ENCODE measurements at places on chromosomes 2 and 18.

- peak; percentile 39 for DNase-seq
Observed at GRCh38 chr2:8437228-8437948, 244.5 kb upstream of the ID2 start.

DNA sequence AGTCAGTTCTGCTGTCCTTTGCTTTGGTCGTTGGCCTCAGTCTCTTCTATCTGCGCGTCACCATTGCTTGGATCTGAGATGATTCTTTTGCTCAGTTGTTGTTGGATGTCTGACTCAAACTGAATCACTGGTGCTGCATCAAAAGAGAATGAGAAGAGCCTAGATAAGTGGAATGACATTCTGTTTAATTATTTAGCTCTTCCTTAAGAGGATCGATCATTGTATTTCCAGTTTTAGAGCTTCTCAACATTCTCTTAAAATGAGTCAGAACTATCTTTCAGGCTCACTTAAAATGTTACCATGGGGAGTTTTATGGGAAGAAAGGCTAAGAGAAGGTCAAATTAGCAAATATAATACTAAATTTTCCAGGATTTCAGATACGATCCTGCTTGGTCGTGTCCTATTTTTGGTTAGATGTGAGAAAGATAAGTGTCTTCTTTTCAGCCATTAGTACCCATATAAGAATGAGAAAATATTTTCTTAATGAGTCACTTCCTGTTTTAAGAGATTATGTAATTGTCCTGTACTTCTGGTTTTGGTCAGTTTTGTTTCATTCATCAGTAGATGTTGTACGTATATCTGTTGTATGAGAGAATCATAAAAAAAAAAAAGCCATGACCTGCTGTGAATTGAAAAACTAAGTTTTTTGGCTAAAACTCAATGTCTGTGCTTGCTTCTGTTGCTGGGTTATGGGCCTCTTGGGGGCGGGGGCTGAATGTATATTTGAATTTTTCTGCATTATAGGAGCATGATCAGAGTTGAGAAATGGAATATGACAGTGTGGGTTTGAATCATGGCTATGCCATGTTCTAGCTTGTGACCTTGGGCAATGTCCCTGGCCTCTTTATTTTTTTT, 31.6 kb upstream of the CASP10 start:
- DNase-seq, result peak; percentile 51

- DNase-seq, result no peak
Observed at GRCh38 chr2:170310876-170311502, 133.0 kb downstream of the MYO3B start.

GRCh38 chr18:49342690-49343089, 117.8 kb downstream of the DYM start:
- DNase-seq, result no peak

GRCh38 chr2:220787251-220787650, 784.9 kb downstream of the EPHA4 start:
- no peak for DNase-seq

GRCh38 chr2:144180131-144180530, 339.8 kb downstream of the ZEB2 start:
- DNase-seq, result no peak

GRCh38 chr2:60796573-60797509, 40.8 kb downstream of the PAPOLG start:
- DNase-seq, result no peak

DNA sequence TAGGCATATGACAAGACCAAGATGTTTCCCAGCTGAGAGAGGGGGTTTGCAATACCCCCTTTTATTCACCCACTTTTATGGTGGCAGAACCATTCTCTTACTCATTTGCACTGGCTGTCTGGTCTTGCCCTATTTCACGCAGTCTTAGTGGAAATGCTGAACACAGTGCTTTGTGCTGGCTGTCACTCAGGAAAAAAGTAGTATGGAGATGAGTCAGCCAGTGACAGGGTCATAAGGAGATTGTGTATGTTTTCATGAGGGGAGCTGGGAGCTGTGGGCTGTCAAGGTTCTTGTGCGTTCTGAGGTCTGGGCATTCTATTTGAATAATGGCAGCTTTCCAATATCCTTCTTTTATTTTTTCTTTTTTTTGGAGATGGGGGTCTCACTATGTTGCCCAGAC, 10.9 kb upstream of the CNRIP1 start:
- DNase-seq, result no peak

- no peak for DNase-seq
Observed at GRCh38 chr2:236882930-236883329, 202.8 kb upstream of the COPS8 start.

- peak; percentile 13 for DNase-seq
Observed at GRCh38 chr2:175187378-175187777, 5.9 kb upstream of the ATP5MC3 start.

DNA sequence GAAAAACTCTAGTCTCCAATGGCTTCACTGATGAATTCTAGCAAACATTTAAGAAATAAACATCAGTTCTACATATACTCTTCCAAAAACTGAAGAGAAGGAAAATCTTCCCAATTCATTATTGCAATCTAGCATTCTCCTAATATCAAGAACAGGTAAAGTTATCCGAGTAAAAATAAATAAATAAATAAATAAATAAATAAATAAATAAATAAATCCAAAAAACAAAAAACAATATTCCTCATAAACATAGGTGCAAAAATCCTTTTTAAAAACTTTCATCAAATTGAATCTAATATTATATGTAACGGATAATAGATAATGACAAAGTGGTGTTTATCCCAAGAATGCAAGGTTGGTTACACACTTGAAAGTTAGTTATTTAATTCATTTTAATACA, 58.4 kb upstream of the TMEM247 start:
- no peak for DNase-seq

GRCh38 chr18:69887256-69887655, 60.4 kb downstream of the CD226 start:
- DNase-seq, result no peak

- peak; percentile 78 for DNase-seq
Observed at GRCh38 chr18:63366213-63367052, 573 bp downstream of the KDSR start.

DNA sequence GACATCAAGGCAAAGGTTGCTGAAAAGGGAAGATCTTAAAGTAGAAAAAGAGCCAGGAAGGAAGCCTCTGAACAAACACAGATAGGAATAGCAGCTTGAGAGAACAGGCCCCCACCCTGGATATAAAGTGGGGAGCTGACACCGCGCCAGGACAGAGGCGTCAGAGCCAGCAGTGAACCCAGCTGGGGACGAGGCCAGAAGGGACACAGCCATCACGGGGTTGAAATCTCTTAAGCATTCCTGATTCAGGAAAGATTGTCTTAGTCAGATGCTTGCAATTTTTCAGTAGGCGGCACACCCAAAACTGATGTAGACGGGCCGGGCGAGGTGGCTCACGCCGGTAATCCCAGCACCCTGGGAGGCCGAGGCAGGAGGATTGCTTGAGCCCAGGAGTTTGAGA, 93.8 kb upstream of the PHLPP1 start:
- DNase-seq, result no peak

DNA sequence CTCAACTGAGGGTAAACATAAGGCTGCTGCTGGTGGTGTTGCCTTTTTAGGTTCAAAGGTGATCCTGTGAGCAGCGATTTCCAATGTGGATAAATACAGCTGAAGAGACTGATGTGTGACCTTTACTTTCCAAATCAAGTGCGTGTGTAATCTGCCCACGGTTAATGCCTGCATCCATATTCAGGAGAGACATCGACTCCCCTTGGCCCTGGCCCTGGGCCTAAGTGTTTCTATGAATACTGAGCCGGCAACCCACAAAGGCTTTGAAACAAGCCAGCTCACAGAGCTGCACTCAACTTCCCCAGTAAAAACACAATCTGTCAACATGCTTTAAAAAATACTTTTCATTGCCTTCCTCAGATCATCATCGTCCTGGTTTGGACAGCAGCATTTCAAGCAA, 1026.6 kb downstream of the TMEM182 start:
- no peak for DNase-seq

DNA sequence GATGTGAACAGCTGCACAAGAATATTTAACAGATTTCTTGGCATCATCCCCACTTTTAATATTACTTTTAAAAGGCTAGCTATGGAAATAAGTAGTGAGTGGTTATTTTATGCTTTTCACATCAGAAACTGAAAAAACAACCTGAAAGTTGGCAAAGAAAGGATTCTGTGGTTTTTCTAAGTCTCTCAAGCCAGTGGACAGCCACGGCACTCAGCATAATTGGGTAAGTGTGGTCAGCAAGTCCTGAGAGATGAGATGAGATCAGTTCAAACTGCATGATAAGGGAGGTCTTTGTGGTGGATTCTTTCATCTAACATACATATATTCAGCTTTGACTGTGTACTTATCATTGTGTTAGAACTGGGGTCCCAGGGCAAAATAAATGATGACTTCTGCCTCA, 105.2 kb downstream of the LYPD6B start:
- DNase-seq, result no peak

DNA sequence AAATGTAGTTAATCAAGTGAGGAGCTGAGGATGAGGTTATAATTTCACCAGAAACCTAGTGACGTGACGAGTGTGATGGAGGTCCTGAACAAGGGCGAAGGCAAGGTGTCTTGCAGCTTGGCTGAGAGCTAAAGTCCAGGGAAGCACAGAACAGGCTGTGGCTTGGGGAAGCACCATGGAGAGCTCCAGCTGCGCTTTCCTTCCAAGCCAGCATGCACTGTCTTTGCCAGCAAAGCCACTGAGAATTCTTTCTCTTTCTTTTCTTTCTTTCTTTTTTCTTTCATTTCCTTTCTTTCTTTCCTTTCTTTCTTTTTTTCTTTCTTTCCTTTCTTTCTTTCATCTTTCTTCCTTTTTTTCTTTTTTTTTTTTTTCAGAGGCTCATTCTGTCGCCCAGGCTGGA, 239.3 kb downstream of the FBXO15 start:
- DNase-seq, result peak; percentile 69

GRCh38 chr18:40124107-40124506, 1830.9 kb upstream of the PIK3C3 start:
- no peak for DNase-seq

- DNase-seq, result no peak
Observed at GRCh38 chr18:58241877-58242276, 197.9 kb downstream of the NEDD4L start.

DNA sequence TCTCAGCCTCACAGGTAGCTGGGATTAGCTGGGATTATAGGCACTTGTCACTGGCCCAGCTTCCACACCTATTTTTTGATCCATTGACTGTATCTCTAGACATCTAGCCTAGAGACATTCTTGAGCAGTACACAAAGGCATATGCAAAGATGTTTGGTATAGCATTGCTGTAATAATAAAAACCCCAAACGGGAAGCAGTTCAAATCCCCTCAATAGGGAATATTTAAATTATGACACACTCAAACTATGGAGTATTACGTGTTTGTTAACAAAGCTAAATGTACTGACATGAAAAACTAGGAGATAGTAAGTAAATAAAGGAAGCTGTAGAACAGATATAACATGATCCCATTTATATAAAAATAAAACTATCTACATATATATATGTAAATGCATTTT, 27.7 kb downstream of the DOK1 start:
- DNase-seq, result no peak

- DNase-seq, result no peak
Observed at GRCh38 chr2:151523850-151524249, 114.1 kb downstream of the RIF1 start.

DNA sequence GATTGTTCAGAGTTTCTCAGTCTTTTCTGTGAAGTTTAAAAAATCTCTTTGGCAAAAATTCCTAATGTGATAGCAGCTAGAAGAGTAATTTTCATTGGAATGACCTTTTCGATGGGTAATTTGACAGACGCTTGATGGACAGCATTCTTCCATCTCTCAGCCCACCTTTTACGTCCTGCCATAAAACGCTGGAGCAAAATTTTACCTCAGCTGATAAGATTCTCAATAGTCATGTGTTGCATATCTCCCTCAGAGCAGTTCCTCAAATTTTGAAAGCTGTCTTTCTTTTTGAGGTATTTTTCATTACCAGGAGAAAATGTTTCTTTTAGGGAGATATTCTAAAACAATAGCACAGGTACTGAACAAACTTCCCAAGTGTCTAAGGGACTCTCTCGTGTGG, 441.4 kb downstream of the PARD3B start:
- no peak for DNase-seq

DNA sequence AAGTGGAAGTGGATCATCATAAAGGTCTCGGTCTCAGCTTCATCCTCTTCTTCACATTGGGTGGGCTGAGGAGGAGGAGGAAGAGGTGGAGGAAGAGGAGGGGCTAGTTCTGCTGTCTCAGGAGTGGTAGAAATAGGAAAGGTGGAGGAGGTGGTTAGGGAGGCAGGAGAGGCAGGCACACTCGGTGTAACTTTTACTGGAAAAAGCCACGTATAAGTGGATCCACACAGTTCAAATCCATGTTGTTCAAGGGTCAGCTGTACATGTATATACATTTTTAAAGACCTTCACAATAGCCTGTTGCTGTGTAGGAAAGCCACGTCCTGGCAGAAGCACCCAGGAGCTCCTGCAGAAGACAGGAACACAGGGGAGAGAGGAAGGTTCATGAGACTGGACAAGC, 110.3 kb upstream of the RAB12 start:
- DNase-seq, result no peak

DNA sequence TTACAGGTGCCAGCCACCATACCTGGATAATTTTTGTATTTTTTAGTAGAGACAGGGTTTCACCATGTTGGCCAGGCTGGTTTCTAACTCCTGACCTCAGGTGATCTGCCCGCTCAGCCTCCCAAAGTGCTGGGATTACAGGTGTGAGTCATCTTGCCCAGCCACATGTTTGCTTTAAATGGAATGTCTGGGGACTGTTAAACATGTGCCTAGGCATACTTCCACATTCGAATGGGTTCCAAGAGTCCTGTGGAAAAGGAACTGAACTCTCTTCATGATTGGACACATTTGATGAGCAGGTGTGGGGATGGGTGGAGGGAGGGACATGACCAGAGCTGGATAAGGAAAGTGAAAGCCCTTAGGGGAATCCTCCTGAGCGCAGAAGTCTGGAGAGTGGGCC, 58.4 kb upstream of the GREB1L start:
- DNase-seq, result no peak

DNA sequence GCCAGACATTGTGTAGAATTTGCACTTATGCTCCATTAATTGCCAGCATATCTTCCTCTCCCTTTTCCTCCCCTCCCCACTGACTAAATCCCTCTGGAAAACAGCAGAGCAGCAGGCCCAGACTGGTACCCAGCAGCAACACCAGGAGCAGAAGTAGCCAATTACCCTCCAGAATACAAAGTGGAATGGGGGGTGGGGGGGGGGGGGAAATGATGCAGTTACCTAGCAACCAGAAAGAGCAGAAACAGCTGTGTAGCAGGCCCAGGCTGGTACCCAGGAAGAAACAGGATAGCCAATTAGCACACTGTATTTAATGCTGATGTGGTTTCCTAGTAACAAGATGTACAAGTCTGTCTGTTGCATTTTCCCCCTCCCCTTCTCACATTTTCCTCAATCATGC, 52.3 kb downstream of the KLF7 start:
- no peak for DNase-seq

- DNase-seq, result no peak
Observed at GRCh38 chr18:26634631-26635030, 86.3 kb upstream of the KCTD1 start.

DNA sequence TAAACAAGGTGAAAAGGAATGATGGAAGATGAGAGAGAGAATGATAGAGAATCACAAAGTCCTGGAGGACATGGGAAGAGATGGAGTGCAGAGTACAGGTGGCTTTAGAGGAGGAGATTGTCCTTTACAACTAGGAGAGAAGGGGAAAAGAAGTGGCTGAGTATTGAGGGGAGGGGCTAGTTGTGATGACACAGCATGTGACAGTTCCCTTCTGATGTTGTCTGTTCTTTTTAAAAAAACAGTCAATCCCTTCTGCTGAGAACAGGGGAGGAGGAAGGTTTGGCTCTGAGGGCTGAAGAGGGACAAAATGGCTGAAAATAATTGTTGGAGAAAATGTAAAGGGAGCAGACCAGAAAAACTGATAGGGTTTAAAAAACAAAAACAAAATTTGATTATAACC, 44.0 kb downstream of the STEAP3 start:
- DNase-seq, result no peak

- peak; percentile 92 for DNase-seq
Observed at GRCh38 chr2:43059183-43059897, 167.1 kb downstream of the ZFP36L2 start.
